ENCODE measurements at places on chromosomes 1 and 21.

DNA sequence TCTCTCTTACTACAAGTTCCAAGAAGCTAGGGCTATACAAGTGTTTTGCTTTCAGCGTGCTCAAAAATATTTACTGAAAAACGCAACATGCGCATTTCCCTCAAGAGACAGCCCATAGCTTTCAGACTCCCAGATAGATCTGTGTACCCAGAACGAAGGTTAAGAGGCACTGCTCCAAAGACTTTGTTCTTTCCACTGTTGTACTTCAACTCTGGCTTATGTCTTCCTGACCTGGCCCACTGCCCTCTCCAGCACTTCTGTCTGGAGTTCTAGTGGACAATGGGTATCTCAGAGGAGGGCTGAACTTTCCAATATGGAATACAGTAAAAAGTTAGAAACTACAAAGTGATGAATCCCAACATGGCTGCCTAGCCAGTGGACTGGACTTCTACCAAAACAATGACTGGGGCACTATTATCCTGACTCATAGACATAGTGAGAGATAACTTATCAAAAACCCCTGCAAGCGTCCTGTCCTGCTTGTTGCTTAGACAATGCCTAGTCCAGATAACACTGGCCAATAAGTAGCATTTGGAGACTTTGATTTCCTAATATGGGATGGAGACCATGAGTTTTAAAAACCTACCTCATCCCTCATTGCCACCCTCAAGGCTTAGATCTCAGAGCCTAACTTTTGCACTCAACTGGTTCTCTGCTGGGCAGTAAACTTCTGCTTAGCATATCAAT, 8.8 kb upstream of the ADAR start:
- no peak for DNase-seq

DNA sequence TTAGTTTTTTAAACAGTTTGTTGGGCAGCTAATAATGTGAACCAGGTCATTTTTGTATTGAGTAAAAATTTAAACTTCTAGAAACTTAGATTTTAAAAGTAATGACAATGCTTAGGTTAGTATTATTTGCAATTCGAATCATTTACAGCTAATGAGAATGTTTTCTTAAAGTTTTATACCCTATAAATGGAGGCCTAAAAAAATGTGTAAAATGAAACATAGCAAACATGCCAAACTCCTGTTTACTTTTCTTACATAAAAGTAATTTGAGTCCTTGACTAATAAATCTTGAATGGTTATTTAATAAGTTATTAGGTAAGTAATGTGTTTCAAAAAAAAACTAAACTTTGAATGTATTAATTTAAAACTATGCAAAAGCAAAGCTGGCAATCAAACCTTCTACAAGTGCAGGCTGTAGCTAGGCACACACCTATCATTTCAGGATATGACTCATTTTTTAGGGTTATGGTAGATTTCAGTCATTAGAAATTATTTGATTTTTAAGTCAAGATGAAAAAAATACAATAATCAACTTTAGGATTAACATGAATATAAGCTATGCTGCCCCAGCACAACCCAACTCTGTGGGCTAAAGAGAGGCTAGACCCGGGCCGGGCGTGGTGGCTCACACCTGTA, 41.5 kb downstream of the CLSTN1 start:
- DNase-seq: no peak

- no peak for DNase-seq
Observed at GRCh38 chr21:21690068-21690665, 692.0 kb downstream of the NCAM2 start.

- no peak for DNase-seq
Observed at GRCh38 chr1:10459184-10459583, 9.4 kb downstream of the CORT start.

DNA sequence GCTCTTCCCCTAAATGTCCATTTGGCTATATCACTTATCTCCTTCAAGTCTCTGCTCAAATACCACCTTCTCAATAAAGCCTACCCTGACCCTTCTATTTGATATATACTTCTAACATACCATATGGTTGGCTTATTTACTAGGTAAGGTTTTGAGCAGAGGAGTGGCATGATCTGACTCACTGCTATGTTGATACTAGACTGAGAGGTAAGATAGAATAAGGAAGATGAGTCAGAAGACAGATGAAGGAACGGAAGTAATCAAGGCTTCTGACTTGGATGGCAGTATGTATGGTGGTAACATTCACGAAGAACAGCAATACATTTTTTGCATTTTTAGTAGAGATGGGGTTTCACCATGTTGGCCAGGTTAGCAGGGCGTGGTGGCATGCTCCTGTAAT, 4.8 kb upstream of the HRNR start:
- DNase-seq: no peak

Measured in T-helper 1 cell (primary cell).